ENCODE measurements at places on chromosomes 16 and 17. TPM values are rescaled to one million over a fixed set of nuclear protein-coding genes. Genes with fewer than 3 reads are reported as not detected.

The CDC27 gene
- total RNA-seq = 201 TPM

The KRT32 gene
- not detected for total RNA-seq

The HOXB3 gene
- total RNA-seq = 11.9 TPM

The RNF166 gene
- total RNA-seq = 15.1 TPM

The STH gene
- total RNA-seq = not detected

The PDIA2 gene
- total RNA-seq = not detected

The ZNF597 gene
- total RNA-seq = 2.4 TPM

The HSD3B7 gene
- total RNA-seq = 21.0 TPM

The WBP2 gene
- total RNA-seq = 19.2 TPM

The STX1B gene
- total RNA-seq = 0.70 TPM

The OSGIN1 gene
- 0.68 TPM for total RNA-seq

The TPPP3 gene
- 0.19 TPM for total RNA-seq

The FOXF1 gene
- 0.14 TPM for total RNA-seq

The CIBAR2 gene
- not detected for total RNA-seq

The ABCC11 gene
- total RNA-seq = not detected

The PPM1E gene
- total RNA-seq = 0.14 TPM

The MLLT6 gene
- 25.9 TPM for total RNA-seq

The PDILT gene
- not detected for total RNA-seq

The ADORA2B gene
- total RNA-seq = 3.6 TPM

The USH1G gene
- total RNA-seq = not detected

The SNX20 gene
- total RNA-seq = 0.70 TPM

The CCDC92B gene
- total RNA-seq = 0.05 TPM

The TUBG1 gene
- 62.5 TPM for total RNA-seq

The E4F1 gene
- total RNA-seq = 34.4 TPM

The ELMO3 gene
- 0.74 TPM for total RNA-seq

The RMI2 gene
- 5.1 TPM for total RNA-seq

The DPEP3 gene
- not detected for total RNA-seq

The TPSG1 gene
- total RNA-seq = not detected

The POLR3K gene
- total RNA-seq = 6.6 TPM

The CYTH1 gene
- total RNA-seq = 50.6 TPM

The CHTF8 gene
- total RNA-seq = 160 TPM

The AMZ2 gene
- 41.8 TPM for total RNA-seq

Data from dermis blood vessel endothelial cell (primary cell).